ENCODE measurements at places on chromosomes 6 and 20.
A peak's percentile ranks its signal among the peaks of the same experiment; 100 is the strongest.

DNA sequence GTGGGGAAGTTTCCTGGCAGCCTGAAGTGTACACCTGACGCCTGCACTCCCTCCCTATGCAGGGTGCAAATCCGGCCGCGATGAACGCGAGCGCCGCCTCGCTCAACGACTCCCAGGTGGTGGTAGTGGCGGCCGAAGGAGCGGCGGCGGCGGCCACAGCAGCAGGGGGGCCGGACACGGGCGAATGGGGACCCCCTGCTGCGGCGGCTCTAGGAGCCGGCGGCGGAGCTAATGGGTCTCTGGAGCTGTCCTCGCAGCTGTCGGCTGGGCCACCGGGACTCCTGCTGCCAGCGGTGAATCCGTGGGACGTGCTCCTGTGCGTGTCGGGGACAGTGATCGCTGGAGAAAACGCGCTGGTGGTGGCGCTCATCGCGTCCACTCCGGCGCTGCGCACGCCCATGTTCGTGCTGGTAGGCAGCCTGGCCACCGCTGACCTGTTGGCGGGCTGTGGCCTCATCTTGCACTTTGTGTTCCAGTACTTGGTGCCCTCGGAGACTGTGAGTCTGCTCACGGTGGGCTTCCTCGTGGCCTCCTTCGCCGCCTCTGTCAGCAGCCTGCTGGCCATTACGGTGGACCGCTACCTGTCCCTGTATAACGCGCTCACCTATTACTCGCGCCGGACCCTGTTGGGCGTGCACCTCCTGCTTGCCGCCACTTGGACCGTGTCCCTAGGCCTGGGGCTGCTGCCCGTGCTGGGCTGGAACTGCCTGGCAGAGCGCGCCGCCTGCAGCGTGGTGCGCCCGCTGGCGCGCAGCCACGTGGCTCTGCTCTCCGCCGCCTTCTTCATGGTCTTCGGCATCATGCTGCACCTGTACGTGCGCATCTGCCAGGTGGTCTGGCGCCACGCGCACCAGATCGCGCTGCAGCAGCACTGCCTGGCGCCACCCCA lies 1.2 kb downstream of the GPR6 start:
- no peaks in the 10 kb centered on the region for H3K4me1 ChIP-seq
- H3K36me3 ChIP-seq = no peaks in the 10 kb centered on the region
- no peak overlapping the region for H3K4me3 ChIP-seq

DNA sequence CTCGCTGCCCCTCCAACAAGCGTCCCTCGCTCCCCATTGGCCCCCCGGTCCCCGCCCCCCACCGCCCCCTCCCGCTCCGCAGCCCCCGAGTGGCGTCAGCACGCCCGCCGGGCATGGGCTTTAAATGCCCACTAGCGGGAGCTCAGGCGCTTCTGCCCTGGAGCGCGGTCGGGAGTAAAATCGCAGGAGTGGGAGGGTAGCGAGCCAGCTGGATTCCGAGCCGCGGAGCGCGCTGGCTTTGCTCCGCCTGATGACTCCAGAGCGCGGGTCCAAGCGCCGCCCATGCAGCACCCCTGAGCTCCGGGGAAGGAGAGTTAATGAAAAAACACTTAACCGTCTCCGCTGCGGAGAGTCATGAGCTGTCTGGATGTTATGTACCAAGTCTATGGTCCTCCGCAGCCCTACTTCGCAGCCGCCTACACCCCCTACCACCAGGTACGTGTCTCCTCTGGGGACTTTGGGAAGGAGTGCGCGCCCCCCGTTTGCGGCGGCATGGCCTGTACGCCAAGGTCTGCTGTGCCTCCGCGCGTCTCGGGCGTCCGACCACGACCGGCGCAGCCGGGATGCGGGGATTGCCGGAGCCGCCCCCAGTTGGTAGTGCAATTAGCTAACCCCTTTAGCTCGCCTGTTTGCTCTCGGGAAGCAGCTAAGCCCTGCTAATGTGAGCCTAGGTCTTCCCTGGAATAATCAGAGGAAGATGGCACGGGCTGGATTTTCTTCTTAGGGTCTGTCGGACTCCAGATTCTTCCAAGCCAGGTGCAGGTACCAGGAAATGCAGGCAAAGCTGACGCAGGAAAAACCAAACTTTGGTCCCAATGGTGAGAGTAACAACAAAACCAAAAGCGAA lies at the start of gene VGLL2:
Gene VGLL2, plus strand, starts transcription at position 149 of the 847 bp plus-strand sequence. Its CDS starts 206 bp downstream, at position 355.
- DNase-seq = no peak
- peaks cover 57% of the 10 kb centered on the region for H3K27me3 ChIP-seq
- no peaks in the 10 kb centered on the region for H3K36me3 ChIP-seq
- peaks cover 22% of the 10 kb centered on the region for H3K4me1 ChIP-seq
- H3K4me3 ChIP-seq = peak within 1 kb of the TSS; percentile 41

GRCh38 chr6:13573669-13574110 lies 711 bp upstream of the SIRT5 start:
- no peak for DNase-seq
- peak overlapping the region; percentile 71 for H3K4me3 ChIP-seq
- peak overlapping the region; percentile 98 for H3K27ac ChIP-seq
- H3K4me1 ChIP-seq = no peaks in the 10 kb centered on the region
- H3K36me3 ChIP-seq = no peaks in the 10 kb centered on the region

DNA sequence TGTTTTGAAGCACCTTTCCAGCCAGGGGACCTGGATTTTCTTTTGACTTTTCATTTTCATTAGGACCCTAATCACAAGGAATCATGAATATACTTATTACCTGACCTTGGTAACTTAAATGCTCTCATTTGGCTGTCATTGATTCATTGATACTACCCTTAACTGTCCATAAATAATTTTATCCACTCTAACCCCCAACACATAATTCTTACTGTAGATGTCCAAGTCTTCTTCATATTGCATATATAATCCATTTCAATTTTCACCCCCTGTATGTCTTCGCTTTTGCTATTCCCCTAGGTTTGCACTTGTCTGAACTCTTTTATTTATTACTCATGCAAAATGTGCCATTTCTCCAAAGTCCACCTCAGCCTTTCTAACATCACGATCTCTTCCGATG lies 602.9 kb downstream of the MMUT start:
- no peak overlapping the region for H3K4me3 ChIP-seq
- H3K36me3 ChIP-seq = no peaks in the 10 kb centered on the region
- H3K27me3 ChIP-seq = no peaks in the 10 kb centered on the region

- no peak overlapping the region for H3K27ac ChIP-seq
- no peaks in the 10 kb centered on the region for H3K4me1 ChIP-seq
- H3K27me3 ChIP-seq = no peaks in the 10 kb centered on the region
- H3K4me3 ChIP-seq = no peak overlapping the region
- DNase-seq = no peak
Measured at GRCh38 chr20:38515631-38516030, 43.0 kb downstream of the RALGAPB start.

GRCh38 chr6:166512567-166512966 lies 73.9 kb downstream of the RAMACL start:
- no peaks in the 10 kb centered on the region for H3K36me3 ChIP-seq
- no peaks in the 10 kb centered on the region for H3K27me3 ChIP-seq
- no peak overlapping the region for H3K27ac ChIP-seq
- DNase-seq = no peak
- H3K4me3 ChIP-seq = no peak overlapping the region

GRCh38 chr20:11849976-11850670 lies 67.6 kb upstream of the BTBD3 start:
- no peaks in the 10 kb centered on the region for H3K36me3 ChIP-seq
- DNase-seq = no peak
- H3K4me1 ChIP-seq = peaks cover 26% of the 10 kb centered on the region
- H3K4me3 ChIP-seq = no peak overlapping the region

GRCh38 chr6:31822036-31822821 lies 5.3 kb upstream of the HSPA1B start:
- peak overlapping the region; percentile 61 for H3K4me3 ChIP-seq
- H3K27ac ChIP-seq = peak overlapping the region; percentile 98

DNA sequence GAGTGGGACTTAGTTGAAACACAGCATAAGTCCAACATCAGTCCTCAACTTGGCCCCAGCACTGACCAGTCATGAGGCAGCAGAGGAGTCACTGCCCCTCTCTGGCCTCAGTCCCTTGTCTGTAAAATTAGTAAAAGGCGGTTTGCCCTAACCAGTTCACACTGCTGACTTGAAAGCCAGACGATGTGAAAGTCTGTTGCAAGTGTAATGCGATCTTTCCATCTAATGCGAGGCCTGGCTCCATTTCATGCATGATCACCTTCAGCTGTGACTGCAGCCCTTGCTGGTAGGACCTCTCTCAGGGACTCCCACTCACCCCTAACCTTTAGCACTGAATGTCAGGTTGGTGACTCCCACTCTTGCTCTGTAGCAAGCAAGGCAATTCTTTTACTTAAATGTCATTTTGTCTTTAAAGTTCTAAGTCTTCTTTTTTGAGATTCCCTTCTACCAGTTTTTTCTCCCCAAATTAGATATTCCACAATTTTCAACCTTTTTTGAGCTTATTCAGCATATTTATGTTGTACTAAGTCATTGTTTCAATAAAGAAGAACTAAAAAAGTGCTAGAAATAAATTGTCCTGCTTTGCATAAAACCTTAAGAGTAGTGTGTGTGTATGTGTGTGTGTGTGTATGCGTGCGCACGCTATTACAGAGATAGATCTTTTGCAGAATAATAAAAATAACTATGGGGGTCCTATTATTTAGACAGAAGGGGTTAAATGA lies 245.5 kb downstream of the PACRG start:
- H3K4me3 ChIP-seq = no peak overlapping the region
- H3K27ac ChIP-seq = no peak overlapping the region
- H3K27me3 ChIP-seq = no peaks in the 10 kb centered on the region

DNA sequence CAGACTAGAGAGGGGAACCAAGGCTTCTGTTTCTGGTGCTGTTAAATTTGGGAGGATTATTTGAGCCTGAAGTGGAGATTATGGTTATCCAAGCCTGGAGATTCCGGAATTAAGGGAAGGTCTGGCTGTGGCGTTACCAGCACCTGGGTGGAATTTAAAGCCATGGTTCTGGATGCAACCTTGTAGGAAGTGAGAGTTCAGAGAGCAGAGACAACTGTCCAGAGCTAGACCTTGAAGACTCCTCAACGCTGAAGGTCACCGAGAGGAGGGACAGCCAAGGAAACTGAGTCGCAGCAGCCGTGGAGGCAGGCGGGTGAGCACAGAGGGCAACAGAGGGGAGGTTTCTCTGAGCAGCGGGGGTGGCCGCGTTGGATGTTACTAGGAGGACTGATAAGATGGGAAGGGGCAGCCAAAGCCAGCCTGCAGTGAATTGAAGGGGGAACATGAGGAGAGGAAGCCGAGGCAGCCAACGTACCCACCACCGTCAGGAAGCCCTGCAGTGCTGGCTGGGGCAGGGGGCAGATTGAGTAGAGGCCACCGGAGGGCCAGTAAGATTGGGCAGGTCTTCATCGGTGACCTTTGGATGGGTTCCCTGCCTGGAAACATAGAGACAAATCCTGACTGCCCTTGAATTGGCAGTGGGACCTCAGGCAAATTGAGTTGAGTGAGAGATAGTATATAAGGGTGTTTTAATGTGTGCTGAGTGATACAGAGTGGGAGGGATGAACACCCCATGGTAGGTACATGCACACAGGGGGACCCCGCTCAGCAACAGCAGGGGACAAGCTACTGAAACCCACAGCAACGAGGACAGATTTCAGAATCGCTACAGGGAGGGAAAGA lies 90.3 kb downstream of the SNX5 start:
- H3K27me3 ChIP-seq = no peaks in the 10 kb centered on the region
- no peaks in the 10 kb centered on the region for H3K36me3 ChIP-seq
- no peak overlapping the region for H3K27ac ChIP-seq
- H3K4me1 ChIP-seq = peaks cover 27% of the 10 kb centered on the region

GRCh38 chr6:124694139-124694705 lies 268.0 kb upstream of the RNF217 start:
- H3K27me3 ChIP-seq = no peaks in the 10 kb centered on the region
- no peaks in the 10 kb centered on the region for H3K36me3 ChIP-seq
- H3K27ac ChIP-seq = no peak overlapping the region
- H3K4me1 ChIP-seq = no peaks in the 10 kb centered on the region
- H3K4me3 ChIP-seq = no peak overlapping the region

DNA sequence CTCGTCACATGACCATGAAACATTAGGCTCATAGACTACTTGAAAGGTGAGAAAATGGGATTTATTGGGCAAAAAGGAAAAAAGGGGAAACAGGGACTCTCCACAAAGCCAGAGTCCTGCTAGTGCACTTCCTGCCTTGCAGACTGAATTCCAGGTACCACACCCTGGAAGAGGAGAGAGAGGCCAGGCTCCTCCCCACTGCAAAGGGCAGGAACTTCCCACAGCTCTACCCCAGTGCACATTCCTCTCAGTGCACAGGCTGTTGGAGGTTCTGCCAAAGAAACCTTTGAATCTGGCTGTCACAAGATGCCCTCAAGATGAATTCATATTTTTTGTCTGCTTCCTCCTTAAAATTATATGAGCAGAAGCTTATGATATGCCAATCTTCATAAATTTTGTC lies 920.4 kb upstream of the GJE1 start:
- H3K27ac ChIP-seq = no peak overlapping the region
- no peak overlapping the region for H3K4me3 ChIP-seq
- DNase-seq = no peak
- H3K27me3 ChIP-seq = no peaks in the 10 kb centered on the region
- no peaks in the 10 kb centered on the region for H3K36me3 ChIP-seq
- H3K4me1 ChIP-seq = no peaks in the 10 kb centered on the region

- H3K36me3 ChIP-seq = no peaks in the 10 kb centered on the region
- H3K4me1 ChIP-seq = no peaks in the 10 kb centered on the region
- no peaks in the 10 kb centered on the region for H3K27me3 ChIP-seq
- peak; percentile 15 for DNase-seq
- H3K27ac ChIP-seq = peak overlapping the region; percentile 72
- no peak overlapping the region for H3K4me3 ChIP-seq
Measured at GRCh38 chr20:53609491-53610445, 16.1 kb upstream of the ZNF217 start.

DNA sequence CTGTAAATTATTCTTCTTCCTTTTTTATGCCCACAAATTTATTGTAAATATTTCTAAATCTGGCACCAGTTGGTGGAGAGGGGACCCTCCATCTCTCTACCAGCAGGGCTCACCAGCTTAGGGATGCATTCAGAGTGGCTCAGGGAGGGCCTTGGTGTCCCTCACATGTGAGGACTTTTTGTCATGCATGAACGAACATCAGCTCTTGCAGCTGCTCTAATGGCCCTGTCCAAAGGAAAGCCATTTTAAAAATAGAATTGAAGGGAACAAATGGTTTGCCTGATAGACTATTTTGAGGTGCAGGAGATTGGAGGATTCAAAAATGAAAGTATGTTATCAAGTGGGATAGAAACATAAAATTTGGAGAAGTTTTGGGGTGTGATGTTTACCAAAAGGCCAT lies 37.5 kb upstream of the KLHL31 start:
- no peaks in the 10 kb centered on the region for H3K4me1 ChIP-seq
- no peaks in the 10 kb centered on the region for H3K27me3 ChIP-seq

- DNase-seq = no peak
- H3K27me3 ChIP-seq = no peaks in the 10 kb centered on the region
- H3K4me1 ChIP-seq = peaks cover 9% of the 10 kb centered on the region
Measured at GRCh38 chr20:35502352-35502751, 27.1 kb downstream of the C20orf173 start.

DNA sequence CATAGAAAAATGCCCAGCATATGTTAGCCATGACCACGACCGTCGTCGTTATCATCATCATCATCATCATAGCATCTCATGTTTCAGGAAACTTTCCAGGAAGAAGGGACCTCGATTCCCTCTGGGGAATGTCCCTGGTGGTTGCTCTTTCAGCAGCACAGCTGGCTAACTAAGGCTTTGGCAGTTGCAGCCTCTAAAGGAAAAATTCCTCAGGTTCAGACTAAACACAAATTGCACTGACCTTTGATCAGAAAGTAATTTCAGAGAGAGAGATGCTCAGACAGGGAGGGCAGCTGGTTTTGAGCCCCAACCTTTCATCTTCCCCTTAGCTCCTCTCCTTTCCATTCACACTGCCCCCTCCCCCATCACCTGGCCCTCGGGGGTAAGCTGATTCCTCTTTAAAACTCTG lies 5.6 kb upstream of the CFB start:
- H3K4me1 ChIP-seq = peaks cover 5% of the 10 kb centered on the region
- H3K27me3 ChIP-seq = no peaks in the 10 kb centered on the region
- no peaks in the 10 kb centered on the region for H3K36me3 ChIP-seq
- H3K27ac ChIP-seq = no peak overlapping the region
- no peak overlapping the region for H3K4me3 ChIP-seq

All from esophagus squamous epithelium (tissue), 5 donors.